Stimulated activated CD4-positive, alpha-beta T cell treated with anti-CD3 and anti-CD28 coated beads, Interleukin-1b, Interleukin-23, amount 100 ng/mL, for 1 hour (primary cell): ENCODE measurements at places on chromosomes 11 and 22.

GRCh38 chr11:112097734-112098528, 11.3 kb downstream of the SDHD start:
- no peak for DNase-seq

DNA sequence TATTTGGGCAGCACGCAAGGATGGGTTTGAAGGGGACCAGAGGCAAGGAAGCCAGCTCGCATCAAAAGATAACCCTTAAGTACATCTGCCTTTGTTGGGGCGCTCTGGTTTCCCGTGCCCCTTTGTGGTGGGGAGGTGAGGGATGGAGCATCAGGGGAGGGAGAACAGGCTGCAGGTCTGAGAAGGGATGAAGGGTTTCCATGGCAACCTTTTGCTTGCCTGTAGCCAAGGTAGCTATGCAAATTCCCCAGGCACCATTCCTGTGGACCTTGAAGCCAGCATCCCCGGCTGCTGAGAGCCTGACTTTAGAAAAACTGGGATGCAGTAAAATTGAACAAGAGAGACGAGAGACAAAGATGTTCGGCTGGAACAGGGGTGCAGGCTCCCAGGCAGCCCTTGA, 75.7 kb downstream of the SEZ6L start:
- DNase-seq: no peak

GRCh38 chr11:106668147-106668546, 350.1 kb downstream of the GUCY1A2 start:
- DNase-seq: no peak

DNA sequence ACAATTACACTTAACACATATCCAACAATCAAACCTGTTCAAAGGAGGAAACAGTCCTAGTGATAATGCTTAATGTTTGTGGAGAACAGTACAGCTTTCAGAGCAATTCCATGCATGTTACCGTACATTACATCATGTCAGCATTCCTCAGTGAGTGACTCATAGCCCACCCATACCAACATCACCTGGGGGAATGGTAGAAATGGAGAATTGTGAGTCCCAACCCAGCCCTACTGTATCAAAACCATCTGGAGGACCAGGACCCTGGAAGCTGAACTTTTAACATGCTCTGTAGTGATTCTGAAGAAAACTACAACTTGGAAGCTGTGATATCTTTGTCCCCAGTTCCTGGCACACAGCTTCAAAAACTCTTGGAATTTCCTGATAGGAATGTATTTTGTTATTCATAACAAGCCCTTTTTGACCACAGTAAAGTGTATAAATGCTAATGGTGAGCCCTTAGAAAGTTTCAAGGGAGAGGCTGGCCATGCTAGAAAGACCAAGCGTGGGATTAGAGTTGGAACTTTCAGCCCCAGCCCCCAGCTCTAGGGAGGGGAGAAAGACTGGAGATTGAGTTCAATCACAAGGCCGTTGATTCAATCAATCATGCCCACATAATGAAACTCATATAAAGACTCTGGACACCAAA, 301.1 kb downstream of the BUD13 start:
- DNase-seq: no peak

DNA sequence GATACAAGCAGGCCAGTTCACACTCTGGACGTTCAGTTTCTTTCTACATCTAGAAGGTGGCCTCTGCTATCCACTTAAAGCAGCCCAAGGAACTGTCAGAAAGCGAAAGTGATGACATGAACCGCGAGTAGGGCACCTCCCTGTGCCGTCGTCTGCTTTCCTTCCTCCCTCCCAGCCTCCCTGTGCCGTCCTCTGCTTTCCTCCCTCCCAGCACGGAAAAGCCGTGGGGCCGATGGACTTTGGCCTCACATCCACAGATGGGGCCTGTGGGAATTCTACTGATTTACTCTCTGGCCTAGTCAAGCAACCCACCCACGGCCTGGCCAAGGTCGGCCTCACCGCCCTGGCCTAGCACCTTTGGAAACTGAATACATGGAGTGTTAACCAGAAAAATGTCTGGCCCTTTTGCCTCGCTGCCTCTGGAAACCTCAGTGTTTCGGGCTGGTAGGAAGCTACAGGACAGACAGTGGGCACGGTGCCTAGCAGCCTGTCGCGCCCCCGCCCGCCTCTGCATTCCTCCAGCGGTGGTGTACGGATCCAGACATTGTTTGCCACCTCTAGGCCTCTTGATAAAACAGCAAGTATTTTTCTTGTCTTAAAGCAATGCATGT, 14.2 kb downstream of the PEX26 start:
- DNase-seq: no peak

DNA sequence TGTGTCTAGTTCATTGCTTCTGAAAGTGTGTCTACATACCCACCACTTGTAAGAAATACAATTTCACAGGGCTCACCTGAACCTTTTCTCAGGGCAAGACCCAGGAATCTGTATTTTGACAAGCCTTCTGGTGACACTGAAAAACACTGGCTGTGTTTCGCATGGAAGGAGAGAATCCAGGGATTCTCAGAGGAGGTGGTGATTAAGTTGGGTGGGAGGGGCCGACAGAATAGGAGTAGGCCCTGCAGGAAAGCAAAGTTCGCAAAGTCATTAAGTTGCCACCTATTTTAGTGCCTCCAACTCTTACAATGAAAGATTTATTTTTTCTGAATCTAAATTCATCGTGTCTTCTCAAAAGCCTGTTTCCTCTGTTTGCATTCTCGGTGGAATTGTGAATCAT, 186.8 kb downstream of the FAT3 start:
- DNase-seq: no peak

GRCh38 chr11:33631749-33632091, 68.9 kb downstream of the C11orf91 start:
- no peak for DNase-seq
